ENCODE measurements at places on chromosomes 1 and 21.

DNA sequence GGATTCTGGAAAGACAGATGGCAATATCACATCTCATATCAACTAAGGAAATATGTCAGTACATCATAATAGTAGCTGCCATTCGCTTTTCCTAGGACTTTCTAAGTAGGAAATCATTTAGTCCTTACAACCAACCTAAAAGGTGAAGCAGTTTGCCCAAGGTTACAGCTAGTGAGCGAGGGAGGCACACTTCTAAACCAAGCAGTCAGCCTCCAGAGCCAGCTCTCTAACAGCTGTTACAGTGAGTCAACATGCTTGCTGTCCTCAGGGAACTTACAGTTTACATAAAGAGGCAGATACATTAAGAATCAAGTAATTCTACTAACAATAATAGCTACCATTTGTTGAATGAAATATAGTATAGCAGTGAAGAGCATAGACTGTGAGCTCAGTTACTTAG, 57.1 kb downstream of the GIPC2 start:
- DNase-seq: no peak

- peak; percentile 48 for DNase-seq
These were observed 64.0 kb downstream of the ADARB1 start for GRCh38 chr21:45138199-45139002.

DNA sequence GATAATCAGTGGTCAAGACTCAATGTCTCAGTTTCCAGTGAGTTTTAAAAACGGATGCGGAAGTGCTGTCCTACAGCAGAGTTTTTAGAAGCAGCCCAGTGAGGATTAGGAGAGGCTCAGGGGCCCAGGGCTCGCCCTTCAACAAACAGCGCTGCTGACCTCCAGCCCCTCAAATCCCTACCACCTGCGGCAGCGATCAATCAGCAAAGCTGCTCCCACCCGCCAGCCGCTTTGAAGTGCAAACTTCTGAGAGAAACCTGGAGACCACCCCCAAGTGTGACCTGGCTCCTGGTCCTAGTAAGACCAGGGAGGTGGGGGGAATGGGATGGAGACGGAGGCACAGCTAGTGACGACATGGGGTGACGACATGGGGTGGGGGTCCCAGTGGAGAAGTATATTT, 14.4 kb downstream of the ZBTB17 start:
- no peak for DNase-seq

GRCh38 chr1:7317888-7318287, 453.2 kb upstream of the VAMP3 start:
- DNase-seq: no peak

- no peak for DNase-seq
These were observed 27.4 kb downstream of the EPHB2 start for GRCh38 chr1:22738069-22738435.

GRCh38 chr1:206771338-206771692, 742 bp downstream of the IL19 start:
- no peak for DNase-seq

- DNase-seq: no peak
These were observed 6.9 kb upstream of the ATP1B1 start for GRCh38 chr1:169099561-169099960.

- no peak for DNase-seq
These were observed 21.2 kb downstream of the SLC30A10 start for GRCh38 chr1:219906924-219907771.

GRCh38 chr1:88451856-88452255, 232.2 kb upstream of the PKN2 start:
- DNase-seq: no peak

DNA sequence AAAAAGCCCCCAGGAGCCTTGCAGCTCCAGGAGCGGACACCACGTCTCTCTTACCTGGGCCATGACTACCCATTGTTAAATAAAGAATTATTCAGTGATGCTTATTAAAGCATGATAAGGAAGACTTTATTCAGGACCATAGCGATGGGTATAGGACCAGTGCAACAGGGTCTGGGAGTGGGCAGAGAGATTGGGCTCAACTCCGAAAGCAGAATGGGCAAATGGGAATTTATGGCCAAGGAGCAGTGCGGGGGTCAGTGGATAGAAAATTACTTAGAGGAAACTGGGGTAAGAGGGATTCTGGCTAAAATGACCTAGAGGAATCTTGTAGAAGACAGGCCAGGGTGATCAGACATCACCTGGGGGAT, 580 bp upstream of the ATP5PO start:
- no peak for DNase-seq

GRCh38 chr1:114535401-114535800, 24.4 kb upstream of the TRIM33 start:
- no peak for DNase-seq

DNA sequence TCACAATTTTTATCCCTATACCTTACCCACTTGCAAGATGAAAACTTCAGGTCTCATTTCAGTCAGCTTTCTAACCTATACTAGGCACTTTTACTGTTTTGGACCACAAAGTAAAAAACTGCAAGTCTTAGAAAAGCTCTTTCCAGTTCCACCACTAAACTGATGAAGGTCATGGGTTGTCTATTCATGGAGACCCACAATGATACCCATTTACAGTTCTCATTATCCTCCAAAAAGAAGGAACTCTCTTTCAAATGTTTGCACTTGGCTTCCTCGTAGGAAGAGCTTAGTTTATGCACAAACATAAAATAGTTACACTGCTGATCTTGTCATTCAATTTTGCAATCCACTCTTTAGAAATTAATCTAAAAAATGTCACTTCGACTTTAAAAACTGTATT, 9.3 kb downstream of the ZNF281 start:
- DNase-seq: no peak

DNA sequence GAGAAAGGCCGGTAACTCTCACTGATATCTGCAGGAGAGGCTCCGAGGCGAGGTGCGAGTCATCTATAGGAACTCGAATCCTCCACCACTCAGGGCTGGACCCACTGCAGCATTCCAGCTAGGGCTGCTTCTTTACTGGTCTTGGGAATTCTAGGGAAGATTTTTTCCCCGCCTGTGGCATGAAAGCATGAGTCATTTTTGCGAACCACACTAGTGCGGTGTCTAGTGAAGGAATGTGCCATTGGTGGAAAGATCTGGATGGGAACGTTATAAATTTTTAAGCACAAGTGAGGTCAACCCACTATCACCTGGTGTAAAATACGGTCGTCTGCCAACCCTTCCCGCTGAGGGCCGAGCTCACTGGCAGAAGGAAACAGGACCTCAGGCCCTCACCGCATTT, 49.7 kb downstream of the SYF2 start:
- no peak for DNase-seq

GRCh38 chr1:202012544-202013478, 2.4 kb downstream of the ELF3 start:
- DNase-seq: no peak

GRCh38 chr1:55234016-55234415, 18.9 kb upstream of the USP24 start:
- no peak for DNase-seq

DNA sequence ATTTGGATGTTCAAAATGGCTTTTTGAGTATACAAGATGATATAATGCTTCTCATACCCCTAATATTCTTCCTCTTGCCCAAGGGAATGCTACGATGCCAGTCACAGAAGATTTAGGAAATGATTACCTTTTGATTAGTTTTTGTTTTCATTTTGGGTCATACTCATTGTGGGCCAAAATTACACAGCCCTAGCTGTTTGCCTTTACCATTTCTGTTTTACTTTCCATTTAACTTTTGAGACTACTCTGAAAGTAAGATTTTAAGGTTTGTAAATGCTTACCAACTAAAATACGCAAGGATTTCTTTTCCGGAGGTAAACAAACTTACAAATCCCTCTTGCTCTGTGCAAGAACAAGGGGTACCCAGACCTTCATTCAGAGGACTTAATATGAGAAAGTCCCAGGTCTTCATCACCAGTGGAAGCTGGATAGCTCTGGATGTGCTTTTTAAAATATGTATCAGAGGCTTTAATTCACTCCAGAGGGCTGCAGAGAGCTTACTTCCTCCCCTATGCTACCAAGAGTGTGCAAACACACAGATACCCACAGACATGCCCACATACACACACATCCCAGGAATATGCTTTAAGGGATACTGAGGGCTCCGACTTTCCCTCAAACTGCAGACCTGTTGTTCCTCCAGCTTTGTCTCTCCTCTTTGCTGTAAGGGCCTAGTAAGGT, 631.4 kb downstream of the SMYD3 start:
- no peak for DNase-seq

- no peak for DNase-seq
These were observed 41.5 kb upstream of the MRPS6 start for GRCh38 chr21:34031835-34032370.

- DNase-seq: peak; percentile 74
These were observed at the start of gene ABCB10 for GRCh38 chr1:229558460-229559335. Gene ABCB10 (minus strand): TSS chr1:229558707. CDS start chr1:229558652, 55 bp downstream.

- no peak for DNase-seq
These were observed 91.9 kb downstream of the PCBP3 start for GRCh38 chr21:45735259-45736000.

DNA sequence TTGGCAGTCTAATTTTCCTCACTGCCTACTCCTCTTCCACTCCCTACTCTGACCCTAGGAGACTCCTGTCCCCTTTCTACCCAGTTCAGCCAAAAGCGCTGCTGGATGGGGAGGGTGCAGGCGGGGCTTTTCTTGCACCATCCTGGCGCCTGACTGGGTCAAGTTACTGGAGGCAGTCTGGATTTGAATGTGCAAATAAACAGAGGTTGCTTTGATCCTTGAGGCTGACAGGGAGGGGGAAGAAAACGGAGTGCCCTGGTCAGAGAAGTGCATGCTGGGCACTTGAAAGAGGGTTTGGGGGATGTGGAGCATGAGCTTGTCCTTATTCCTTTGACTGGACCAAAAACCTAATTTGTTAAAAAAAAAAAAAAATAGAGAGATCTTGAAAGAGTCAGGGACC, 76.8 kb upstream of the SOX13 start:
- no peak for DNase-seq

- DNase-seq: no peak
These were observed 119.6 kb upstream of the CD34 start for GRCh38 chr1:208030288-208031091.

DNA sequence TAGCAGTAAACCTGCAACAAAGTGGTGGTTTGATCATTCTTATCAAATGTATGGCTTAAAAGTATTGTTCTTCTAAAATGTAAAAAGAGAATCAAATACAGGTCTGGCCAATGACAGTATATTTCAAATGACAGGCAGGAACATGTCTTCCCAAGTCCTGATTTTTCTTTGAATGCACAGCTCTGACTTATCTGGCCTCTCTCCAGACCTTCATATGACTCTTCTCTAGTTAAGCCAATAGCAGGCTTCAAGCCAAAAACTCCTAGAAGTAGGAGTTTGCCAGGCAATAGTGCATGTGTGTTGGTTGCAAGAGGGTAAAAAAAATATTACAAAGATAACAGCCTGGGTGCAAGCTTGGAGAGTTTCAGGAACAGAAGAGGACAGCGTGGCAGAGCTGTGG, 345.5 kb downstream of the SMYD3 start:
- no peak for DNase-seq

DNA sequence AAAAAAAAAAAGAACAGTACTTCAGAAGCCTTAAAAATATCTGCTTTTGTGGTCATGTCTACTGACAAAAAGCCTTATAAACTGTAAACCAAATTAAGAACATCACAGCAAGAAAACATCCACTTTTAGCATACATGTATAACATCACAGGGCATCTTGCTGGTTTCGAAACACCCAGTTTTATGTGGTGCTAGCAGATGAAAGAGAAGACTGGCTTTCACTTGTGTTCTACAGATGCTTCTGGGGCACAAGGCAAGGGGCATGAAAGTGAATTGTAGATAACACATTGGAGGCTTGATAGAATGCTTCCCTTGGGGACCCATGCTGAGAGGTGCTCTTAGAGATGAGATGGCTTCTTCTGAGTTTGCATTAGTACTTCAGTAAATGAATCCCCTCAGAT, 543.7 kb upstream of the PKN2 start:
- DNase-seq: no peak

DNA sequence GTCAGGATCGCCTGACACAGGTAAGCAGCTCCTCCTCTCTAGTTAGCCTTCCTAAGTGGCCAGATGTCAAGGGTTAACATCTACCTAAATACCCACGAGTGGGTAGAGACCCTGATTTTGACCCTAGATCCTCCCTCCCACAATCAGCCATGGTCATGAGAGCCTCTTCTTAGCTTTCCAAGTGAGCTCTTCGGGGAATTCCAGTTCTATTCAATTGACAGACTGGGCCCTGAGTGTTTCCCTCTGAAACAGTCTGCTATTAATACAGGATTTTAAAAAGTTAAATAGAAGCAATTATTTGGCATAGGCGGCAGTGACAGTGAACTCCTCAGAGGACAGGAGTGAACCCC, 28.1 kb downstream of the C2CD2 start:
- DNase-seq: no peak

DNA sequence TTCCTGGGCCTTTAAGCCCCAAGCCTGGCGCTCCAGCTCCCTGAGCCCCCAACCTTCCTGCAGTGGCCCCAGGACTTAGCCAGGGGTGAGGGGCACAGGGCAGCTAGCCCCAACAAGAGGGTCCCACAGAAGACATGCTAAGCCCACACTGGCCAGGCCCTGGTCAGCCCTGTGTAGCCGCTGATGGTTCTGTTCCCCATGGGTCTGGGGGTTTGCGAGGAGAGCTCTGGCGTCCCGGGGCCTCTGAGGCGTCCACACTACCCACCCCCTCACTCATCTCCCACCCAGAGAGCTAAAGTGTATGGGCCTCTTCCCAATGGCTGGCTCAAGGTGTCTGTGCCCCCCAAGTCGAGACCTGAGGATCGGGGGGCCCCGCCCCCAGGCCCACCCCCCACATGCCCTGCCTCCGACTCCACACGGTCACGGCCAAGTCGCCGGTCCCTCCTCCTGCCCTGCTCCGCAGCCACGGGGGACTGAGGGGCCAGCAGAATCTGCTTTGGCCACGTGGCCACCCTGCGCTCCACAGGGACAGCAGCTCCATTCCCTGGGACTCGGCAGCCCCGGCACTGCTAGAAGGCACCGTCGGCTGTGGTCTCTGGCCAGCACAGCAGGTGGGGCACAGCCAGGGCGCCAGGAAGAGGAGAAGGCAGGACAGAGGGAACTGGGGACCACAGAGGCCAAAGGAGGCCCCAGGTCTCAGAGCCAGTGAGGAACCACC, 7.8 kb downstream of the TNFRSF18 start:
- DNase-seq: no peak

DNA sequence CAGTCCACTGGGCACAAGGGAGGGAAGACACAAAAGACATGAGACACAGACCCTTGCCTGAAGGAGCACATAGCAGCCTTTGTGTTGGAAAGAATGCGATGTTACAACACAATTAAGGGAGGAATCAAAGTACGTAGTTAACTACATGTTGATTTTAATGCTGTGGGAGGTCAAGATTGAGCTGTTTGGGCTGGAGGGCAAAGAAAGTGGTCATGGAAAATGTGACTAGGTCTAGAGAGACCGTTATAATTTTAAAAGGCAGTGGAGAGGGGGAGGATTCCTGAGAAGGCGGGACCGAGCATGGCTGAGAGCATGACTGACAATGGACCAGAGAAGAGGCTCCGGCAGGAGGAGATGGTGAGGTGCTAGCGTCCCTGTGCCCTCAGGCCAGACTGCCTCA, 111.8 kb upstream of the ATP1A1 start:
- DNase-seq: no peak

- DNase-seq: no peak
These were observed 29.4 kb downstream of the FRRS1 start for GRCh38 chr1:99737016-99737415.

- no peak for DNase-seq
These were observed 15.5 kb downstream of the FMN2 start for GRCh38 chr1:240107058-240107684.

GRCh38 chr21:45916011-45916840, 65.3 kb upstream of the COL6A1 start:
- no peak for DNase-seq
